T-cell (primary cell): ENCODE measurements at places on chromosomes 4 and X. TPM values are rescaled to one million over a fixed set of nuclear protein-coding genes. Genes with fewer than 3 reads are reported as not detected.
A peak's percentile ranks its signal among the peaks of the same experiment; 100 is the strongest.

SULT1B1 gene
- total RNA-seq: 8.0 TPM

GRCh38 chrX:132766452-132766851, 192.0 kb downstream of the HS6ST2 start:
- DNase-seq: no peak
- no peaks in the 10 kb centered on the region for H3K36me3 ChIP-seq
- H3K4me1 ChIP-seq: no peaks in the 10 kb centered on the region
- H3K4me3 ChIP-seq: no peak overlapping the region
- no peaks in the 10 kb centered on the region for H3K27me3 ChIP-seq
- H3K27ac ChIP-seq: no peak overlapping the region

- peaks cover 2% of the 10 kb centered on the region for H3K4me1 ChIP-seq
- H3K36me3 ChIP-seq: no peaks in the 10 kb centered on the region
- H3K4me3 ChIP-seq: no peak overlapping the region
These were observed 97.1 kb downstream of the MRPL1 start for GRCh38 chr4:77959566-77960338.

INTS6L gene
- total RNA-seq: 29.9 TPM

- H3K27ac ChIP-seq: no peak overlapping the region
- H3K4me1 ChIP-seq: no peaks in the 10 kb centered on the region
- H3K4me3 ChIP-seq: no peak overlapping the region
These were observed 304.5 kb downstream of the CBLL2 start for GRCh38 chrX:22577181-22577580.

DNA sequence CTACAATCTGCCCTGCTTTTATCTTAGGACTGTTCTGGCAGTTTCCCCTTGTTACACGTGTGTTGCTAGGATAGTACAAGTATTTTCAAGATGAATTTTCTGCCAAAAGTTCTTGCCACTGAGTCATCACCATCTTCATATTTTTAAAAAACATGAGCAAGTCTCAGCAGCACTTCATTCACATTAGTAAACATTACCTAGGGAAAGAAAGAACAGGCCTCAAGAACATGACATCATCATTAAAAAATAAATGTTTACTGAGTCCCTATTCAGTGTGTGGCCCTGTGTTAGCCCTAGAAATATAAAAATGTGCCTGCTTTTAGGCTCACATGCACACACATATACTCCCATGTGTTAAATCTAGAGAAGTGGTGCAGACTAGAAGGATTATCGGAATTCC, 18.7 kb upstream of the GPC3 start:
- H3K27ac ChIP-seq: no peak overlapping the region
- no peak for DNase-seq
- no peaks in the 10 kb centered on the region for H3K27me3 ChIP-seq
- H3K36me3 ChIP-seq: no peaks in the 10 kb centered on the region
- H3K4me3 ChIP-seq: no peak overlapping the region

GRCh38 chr4:109649872-109650271, 53.4 kb downstream of the CASP6 start:
- H3K27me3 ChIP-seq: no peaks in the 10 kb centered on the region
- DNase-seq: no peak
- H3K36me3 ChIP-seq: peaks cover 12% of the 10 kb centered on the region
- peak overlapping the region; percentile 80 for H3K27ac ChIP-seq
- peaks cover 32% of the 10 kb centered on the region for H3K4me1 ChIP-seq

- no peak for DNase-seq
- no peaks in the 10 kb centered on the region for H3K27me3 ChIP-seq
- H3K36me3 ChIP-seq: no peaks in the 10 kb centered on the region
- H3K27ac ChIP-seq: no peak overlapping the region
- H3K4me3 ChIP-seq: no peak overlapping the region
These were observed 73.7 kb downstream of the USP46 start for GRCh38 chr4:52585379-52585778.

DNA sequence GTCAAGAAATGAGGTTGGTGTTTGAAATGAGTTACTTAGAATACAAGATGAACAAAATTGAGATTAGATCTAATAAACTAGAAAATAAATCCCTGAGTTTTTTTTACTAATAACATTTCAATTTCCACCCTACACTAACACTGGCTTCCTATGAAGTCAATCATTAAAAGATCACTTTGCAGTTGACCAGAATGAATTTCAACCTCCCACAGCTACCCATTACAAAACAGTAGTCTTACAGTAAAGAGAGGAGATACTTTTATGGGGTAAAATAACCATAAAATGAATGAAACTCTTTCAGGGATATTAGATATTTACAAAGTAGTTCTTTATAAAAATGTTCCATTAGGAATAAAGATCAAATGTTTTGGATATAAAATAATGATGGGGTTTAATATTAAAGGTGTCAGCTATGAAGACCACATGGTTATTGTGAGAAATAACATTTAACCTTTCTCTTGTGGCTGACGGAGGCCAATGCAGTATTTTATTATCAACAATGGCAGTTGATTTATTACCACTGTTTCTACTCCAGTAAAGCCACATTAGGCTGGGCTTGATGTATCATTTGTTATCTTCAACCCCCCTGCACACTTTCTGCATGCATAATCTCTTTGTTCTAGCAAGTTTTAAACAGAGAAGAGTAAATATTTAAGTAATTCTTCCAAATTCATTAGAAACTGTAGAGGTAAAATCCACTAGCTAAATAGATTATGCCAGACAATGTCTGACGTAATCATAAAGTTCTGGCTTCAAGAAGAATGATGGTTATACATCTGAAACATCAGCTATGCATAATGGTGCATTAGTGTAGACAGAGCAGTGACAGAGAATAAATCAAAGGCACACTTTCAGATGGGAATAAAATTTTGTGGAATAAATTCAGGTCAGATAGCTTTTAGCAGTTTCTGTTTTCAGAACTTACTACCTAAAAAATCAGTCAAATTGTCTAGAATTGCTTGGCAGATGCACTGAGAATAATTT, 516.6 kb downstream of the PCDH18 start:
- DNase-seq: no peak
- H3K27ac ChIP-seq: no peak overlapping the region
- H3K4me1 ChIP-seq: no peaks in the 10 kb centered on the region
- no peaks in the 10 kb centered on the region for H3K36me3 ChIP-seq
- H3K27me3 ChIP-seq: no peaks in the 10 kb centered on the region

PRDM8 gene
- total RNA-seq: 18.7 TPM

GRCh38 chrX:11272290-11272689, 20.9 kb upstream of the AMELX start:
- H3K4me1 ChIP-seq: no peaks in the 10 kb centered on the region
- no peak for DNase-seq
- no peak overlapping the region for H3K27ac ChIP-seq
- no peaks in the 10 kb centered on the region for H3K36me3 ChIP-seq
- no peak overlapping the region for H3K4me3 ChIP-seq
- H3K27me3 ChIP-seq: no peaks in the 10 kb centered on the region

DNA sequence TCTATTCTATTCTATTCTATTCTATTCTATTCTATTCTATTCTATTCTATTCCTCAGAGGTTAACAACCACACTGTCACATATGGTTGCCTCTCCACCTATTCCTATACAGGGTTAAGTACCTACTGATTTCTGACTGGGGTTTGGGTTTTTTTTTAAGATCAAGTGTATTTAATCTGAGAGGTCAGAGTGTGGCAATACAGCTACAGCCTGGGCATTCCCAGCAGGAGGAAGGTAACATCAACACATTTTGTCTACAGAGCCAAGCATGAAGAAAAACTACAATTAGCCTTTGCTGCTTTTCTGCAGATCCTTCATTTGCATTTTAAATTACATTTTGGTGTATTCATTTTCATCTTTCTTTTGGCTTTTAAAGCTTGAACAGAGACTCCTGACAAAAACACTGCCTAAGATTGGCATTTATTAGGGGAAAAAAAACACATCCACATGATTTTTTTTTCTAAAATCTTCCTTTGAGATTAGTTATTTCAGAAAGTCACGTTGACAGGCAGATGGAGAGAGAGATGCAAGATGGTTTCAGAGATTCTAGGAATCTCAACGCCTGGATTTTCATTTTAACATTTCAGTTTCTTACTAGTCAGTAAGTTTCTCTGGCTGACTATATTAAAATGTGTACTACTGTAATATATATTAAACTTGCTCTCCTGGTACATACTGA, 255.9 kb upstream of the TET2 start:
- no peaks in the 10 kb centered on the region for H3K4me1 ChIP-seq
- no peaks in the 10 kb centered on the region for H3K36me3 ChIP-seq
- no peak for DNase-seq
- H3K27ac ChIP-seq: no peak overlapping the region

- DNase-seq: no peak
- H3K4me1 ChIP-seq: no peaks in the 10 kb centered on the region
- H3K36me3 ChIP-seq: no peaks in the 10 kb centered on the region
These were observed 67.7 kb upstream of the EFNB1 start for GRCh38 chrX:68761086-68761485.

SPANXN3 gene
- total RNA-seq: not detected

SPP1 gene
- total RNA-seq: not detected

DRP2 gene
- 0.07 TPM for total RNA-seq
